ENCODE measurements at places on chromosomes 2 and 18.

DNA sequence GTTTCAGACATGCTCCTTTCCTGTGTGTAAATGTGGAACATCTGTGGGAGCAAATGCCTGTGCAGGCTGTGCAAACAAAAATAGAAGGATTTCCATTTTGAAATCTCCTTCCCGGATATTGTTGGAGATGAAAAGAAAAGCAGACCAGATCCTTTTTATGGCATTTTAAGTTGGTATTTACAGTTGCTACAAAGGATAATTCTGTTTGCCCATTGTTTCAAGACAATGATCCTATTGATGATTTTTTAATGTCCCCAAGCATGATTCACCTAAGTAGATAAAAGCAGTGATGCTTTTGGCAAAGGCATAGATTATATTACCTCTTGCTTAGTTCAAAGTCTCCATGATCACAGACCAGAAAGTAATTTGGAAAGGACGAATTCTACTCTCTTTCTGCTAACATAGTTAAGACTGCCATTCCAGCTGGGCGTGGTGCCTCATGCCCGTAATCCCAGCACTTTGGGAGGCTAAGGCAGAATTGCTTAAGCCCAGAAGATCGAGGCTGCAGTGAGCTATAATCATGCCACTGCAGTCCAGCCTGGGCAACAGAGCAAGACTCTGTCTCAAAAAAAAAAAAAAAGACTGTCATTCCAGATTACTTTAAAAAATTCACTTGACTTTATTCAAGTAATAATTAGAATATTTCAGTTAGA is 209.6 kb upstream of the SLC39A10 start:
- no peak for DNase-seq

- DNase-seq, result no peak
Measured at GRCh38 chr2:164815071-164815793, 26.4 kb downstream of the COBLL1 start.

DNA sequence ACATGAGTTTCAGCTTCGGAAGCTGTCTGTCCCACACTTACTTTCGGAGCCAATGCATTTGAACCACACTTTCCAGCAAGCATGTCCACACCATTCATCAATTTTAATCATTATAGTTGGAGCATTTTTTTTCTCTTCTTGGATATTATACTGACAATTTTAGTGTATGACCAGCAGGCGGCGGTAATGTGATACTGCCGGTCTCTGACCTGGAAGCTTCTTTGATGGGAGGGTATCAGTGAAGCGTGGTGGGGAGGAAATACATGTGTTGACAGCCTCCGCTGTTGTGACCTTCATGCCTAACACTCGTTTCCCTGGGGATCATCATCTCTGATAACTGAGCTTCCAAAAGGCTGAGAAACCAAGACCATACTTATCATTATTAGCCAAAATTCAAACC is 231.7 kb downstream of the GBX2 start:
- no peak for DNase-seq

GRCh38 chr2:72139874-72140620 is 7.6 kb downstream of the CYP26B1 start:
- no peak for DNase-seq

- DNase-seq, result no peak
Measured at GRCh38 chr2:202760848-202761247, 110.7 kb downstream of the ICA1L start.

DNA sequence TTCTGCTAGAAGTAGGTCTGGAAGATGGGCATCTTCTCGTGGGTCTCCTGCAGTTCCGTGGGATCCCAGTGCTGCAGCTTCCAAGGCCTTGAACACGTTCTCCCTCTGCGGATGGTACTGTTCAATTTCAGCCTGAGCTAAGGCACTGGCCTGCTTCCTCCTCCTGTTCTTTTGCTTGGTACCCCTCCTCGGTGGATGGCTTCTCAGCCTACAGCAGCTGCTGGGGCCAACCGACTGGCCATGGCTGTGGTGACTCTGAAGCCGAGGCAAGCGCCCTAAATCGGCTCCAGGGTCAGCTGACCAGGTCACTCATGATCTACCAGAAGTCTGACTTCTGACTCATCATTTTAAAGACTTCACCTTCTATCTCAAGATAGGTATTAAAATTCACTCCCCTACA is 150.2 kb downstream of the NBAS start:
- no peak for DNase-seq

DNA sequence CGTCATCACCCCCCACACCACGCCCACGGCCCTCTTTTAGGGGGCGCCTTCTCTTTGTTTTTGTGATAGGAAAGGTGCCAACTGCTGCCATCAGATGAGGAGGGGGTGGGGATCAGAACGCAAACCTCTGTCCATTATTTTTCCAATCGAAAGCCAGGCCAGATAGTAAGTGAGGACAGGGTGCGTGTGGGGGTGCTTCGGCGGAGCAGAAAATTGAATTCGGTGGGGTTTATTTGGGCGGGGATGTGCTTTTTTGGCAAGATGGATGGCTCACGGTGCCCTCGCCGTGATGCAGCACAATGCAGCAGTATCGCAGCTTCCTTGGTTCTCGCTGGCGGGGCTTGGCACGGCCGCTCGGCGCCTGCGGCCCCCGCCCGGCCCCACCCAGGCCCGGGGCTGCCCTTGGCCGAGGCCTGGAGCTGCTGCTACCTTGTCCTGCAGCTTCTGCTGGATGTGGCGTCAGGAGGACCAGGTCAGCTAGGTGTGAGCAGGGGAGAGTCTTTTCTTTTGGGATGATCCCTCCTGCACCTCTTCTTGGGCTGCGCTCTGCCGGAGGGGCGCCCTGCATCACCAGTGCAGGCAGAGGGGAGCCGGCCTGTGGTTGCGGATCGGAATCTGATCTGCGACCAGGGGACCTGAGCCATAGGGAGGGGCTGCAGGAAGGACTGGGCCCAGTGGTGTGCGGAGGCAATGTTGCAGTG is 1.3 kb downstream of the SPTBN1 start:
- DNase-seq, result peak; percentile 78

GRCh38 chr18:28973324-28973723 is 796.4 kb upstream of the CDH2 start:
- DNase-seq, result no peak

DNA sequence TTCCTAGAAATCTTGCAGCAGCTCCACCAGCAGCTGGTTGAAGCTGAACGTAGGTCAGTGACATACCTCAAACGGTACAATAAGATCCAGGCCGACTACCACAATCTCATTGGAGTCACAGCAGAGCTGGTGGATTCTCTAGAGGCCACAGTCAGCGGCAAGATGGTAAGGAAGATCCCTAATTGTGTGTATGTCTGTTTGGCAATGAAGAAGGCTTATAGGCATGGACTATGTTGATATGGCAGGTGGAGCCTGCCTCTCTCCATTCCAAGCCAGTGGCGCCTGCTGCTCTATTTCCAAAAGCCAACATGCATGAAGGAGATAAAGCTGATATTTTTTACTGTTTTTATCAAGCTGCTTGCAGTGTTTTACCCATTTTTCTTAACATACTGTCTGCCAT is 36.8 kb downstream of the ARMC9 start:
- DNase-seq, result peak; percentile 71

GRCh38 chr2:145203891-145204290 is 684.0 kb upstream of the ZEB2 start:
- DNase-seq, result no peak

DNA sequence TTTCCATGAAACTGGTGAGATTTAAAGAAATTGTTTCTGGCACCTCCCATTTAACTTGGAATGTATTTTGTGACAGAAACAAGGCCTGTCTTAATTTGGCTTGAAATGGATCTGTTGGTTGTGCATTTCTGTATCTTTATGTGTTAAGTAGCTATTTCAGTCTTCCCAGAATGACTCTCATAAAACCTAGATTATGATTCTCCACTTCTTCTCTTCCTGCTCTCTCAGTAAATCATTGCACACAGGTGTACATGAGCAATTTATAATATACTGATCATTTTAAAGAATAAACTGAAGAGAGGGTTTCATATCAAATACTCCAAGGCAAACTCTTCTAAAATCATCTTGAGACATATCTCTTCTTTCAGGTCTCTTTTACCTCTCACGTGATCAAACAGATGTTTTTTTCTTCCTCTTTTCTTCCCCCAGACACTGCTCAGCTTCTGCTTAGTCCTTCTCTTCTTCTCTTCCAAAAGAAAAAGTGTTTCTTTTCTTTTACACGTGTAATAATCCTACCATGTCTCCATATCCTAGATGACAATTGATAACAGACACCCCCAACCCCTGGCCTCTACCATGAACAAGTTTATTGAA is 112.0 kb downstream of the PPP1R1C start:
- peak; percentile 39 for DNase-seq

DNA sequence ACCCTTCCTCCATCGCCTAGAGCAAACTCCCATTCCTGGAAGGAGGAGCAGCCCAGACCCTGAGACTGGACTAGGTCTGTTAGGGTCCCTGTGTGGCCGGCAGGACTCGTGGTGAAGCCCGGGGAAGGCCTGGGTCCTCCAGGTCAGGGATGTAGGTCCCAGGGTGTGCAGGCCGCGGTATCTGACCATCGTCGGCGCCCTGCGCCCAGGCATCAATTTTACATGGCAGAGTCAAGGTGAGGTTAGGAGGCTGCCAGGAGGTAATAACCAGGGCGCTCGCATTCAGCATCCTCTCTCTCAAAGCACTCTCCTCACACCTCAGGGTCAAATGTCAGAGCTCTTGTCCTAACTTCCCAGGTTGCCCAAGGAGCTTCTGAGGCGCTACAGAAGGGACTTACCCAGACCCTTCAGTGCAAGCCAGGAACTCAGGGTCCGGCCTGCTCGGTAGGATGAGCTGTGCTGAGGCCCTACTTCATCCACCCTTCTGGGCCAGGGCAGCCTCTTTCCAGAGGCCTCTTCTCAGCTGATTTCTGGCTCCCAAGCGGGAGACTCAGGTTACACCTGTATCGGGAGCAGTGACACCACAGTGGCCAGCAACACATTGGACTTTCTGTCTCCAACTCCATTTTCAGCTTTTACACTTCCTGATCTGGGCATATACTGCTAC is 628 bp downstream of the SH2D6 start:
- DNase-seq, result no peak

DNA sequence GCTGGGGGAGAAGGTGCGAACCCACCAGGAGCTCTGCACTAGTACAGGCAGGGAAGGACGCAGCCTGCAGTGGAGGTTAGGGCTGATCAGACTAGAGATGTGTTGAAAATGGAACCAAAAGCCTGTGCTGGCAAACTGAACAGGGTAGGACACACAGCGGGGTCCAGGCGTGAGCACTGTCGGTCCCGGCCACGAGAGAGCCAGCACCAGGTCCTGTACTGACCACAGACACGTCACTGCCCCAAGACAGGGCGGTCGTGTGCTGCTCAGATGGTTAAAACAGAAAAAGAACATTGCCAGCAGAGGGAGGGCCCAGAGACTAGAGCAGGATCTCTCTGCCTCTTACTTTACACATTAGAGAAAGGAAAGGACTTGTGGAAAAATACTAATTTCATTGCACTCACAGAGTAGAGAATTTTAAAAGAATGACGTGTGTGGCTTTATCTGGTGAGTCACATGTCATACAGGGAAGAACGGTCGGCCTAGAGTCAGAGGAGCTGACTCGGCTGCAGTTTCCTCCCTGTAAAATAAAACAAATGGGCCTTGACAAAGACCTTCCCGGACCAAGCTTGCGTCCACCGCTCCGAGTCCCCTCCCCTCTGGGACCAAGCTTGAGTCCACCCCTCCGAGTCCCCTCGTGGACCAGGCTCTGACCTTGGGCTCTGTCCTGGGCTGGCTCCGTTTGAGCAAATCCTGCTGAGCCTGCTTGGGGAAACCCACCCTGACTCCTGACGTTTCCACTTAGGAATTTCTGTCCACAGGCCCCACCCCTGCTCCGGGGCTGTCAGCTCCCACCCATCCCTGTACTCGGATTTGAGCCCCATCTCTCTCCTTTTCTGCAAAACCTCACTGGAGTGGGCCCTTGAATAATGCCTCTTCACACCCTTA is 16.7 kb upstream of the ADI1 start:
- peak; percentile 39 for DNase-seq

DNA sequence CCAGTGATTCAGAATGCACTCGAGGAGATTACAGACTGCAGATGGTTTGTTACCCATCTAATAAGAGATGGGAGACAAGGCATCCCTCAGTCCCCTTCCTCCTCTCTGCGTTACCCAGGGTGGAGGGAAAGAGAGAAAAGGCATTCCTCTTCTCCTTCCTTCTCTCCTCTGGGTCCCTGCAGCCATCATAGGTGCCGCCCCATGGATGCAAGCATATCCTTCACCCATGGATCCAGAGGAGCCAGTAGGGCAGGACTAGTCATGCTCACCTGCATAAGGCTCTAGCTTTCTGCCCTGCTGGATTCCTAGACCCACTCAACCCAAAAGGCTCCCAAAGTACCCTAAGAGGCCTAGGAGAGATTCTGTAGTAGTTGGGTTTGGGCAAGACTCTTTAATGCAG is 20.4 kb downstream of the CMPK2 start:
- DNase-seq, result peak; percentile 44

DNA sequence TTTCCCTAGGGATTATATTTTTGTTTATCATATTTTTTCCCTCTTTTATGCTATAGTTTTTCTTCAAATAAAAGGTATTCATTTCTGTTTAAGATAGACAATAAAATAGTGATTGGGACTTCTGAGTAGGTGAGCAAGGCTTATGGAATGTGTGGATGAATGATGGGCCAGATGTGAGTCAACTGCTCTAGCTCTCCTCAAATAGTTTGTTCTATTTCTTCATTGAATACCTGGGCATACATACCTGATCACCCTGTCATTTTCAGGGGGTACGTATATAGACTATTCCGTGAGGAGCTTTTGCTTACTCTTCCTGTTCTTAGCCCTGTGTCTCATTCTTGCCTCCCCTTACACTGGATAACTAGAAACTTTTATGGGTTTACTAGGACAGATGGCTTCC is 41.9 kb downstream of the BABAM2 start:
- no peak for DNase-seq

DNA sequence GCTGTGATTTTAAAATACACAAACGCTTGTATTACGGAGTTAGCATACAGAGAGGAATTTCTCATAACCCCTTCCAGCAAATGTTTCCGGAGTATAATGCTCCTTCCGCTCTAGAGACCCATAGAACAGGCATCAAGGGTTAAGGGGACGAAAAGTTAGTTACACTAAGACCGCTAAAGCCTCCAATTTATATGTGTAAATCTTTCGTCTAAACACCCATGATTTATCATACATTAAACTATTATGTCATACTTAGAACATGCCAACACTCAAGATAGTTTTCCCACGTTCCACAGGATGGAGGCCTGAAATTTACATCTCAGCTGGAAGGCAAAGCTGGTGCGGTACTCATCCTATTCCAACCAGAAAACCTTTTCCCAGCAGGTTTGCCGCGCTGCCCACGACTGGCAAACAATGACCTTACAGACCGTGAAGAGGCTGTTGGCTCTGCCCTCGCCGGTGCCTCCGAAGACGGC is 650 bp downstream of the ORMDL1 start:
- DNase-seq, result no peak

GRCh38 chr18:63262369-63263335 is 56.9 kb downstream of the BCL2 start:
- no peak for DNase-seq

DNA sequence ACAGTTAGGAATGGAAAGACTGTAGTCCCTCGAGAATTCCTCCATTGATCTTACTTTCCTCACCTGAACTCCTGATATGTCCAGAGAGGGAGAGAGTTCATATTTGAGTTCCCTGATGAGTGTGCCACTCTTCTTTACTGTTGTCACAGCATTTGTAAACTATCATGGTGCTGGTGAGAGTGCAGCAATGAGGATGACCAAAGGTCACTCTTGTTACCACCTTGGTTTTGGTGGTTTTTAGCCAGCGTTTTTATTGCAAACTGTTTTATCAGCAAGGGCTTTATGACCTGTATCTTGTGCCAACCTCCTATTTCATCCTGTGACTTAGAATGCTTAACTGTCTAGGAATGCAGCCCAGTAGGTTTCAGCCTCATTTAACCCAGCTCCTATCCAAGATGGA is 1062.5 kb downstream of the BCL11A start:
- DNase-seq, result no peak

GRCh38 chr2:123916051-123916450 is 109.0 kb upstream of the CNTNAP5 start:
- peak; percentile 58 for DNase-seq
